NCI-H187 (cell line): ENCODE measurements at places on chromosomes 6 and 20.

DNA sequence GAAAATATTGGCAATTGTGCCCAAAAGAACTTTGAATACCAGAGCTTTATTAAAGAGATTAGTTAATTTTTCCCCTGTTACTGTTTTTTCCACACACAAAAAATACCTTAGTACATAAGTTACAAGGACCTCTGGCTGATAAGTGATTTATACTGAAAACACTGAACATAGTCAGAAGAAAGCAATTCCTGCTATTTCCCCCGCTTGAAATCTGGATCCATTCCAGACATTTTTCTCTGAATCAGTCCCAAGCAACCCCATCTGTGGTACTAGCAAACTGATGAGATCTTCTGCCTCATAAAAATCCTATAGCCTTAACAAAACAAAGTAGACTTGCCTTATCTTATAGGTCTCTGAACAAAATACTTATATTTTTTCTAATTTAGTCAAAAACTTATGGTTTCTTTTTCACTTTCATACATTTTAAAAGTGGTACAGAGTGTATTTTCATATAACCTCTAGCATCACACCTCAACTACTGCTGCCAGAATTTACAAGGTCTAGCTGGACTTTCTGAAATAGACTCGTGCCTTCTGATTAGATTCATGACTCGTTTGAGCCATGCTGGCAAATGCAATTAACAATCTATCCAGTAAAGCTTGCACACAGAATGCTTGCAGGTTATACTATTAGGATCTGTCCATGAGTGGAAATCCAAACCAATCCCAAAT, 111.9 kb downstream of the TBX18 start:
- DNase-seq = no peak

- no peak for DNase-seq
Observed at GRCh38 chr20:46253391-46253790, 54.9 kb downstream of the CDH22 start.

DNA sequence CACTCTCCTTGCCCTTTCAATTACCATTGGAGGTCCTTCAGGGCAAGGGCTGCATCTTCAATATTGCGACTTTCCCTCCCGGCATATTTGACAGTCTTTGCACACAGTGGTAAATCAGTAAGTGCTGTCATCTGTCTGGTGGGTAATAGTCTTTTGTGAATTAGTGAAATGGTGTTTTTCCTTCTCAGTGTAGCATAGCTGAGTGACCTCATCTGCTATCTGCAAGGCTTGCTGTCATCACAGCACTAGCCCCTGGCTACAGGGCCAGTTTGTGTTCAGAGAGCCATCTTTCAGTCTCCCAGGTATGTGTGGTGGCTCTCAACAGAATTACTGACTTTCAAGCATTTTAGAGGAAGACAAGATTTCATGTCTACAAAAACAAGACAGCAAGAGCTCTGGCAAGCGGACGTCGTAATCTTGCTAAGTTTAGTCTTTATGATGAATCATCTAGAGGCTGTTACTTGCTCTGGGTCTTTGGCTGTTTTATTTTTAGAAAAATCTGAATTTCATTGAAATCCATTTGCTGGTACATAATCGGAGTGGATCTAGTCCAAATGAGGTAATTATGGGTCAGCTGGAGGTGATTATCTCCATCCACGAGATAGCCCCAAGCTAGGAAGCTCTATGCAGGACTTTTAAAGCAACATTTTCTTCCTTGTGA, 528.9 kb downstream of the EPM2A start:
- no peak for DNase-seq

DNA sequence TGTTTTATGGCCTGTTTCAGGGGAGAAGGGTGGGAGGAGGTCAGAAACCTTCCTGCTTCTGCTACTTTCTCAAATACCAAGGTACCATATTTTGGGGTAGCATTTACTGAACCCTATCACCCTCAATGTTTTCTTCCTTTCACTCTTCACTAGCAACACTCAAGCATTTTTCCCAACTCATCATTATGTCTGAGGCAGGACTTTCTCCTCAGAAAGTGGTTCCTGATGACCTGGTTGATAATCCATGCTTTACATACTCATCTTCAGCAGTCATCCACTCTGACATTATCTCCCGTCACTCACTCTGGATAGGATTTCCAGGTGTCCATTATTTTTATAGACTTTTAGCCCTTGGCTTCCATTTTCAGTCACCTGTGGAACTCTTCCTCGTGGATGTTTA, 21.1 kb downstream of the ZNF292 start:
- DNase-seq = no peak

DNA sequence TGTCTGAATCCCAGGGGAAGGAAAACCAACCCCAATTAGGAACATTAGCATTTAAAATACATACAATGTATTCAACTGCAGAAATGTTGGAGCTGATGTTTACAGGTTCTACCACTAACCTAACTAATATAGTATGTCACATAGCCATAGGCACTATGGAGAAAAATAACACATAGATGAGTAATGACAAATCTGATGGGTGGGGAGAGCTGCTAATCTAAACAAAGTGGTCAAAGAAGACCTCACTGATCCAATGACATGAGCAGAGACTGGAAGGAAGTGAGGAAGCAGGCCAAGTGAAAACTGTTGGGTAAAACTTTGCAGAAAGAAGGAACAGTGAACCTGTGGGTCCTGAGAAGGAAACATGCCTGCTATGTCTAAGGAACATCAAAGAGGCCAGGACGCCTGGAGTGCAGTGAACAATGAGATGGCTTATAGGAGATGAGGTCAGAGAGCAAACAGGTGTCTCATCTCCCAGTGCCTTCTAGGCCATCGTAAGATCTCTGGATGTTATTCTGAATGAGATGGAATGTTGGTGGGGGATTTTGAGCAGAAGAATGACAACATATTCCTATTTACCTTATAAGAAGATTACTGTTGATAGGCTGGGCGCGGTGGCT, 135.7 kb downstream of the ALDH8A1 start:
- no peak for DNase-seq

- DNase-seq = peak; percentile 25
Observed at GRCh38 chr6:117459204-117459944, 23.1 kb upstream of the DCBLD1 start.
